Breast epithelium (tissue), 4 donors: ENCODE measurements at places on chromosomes 6 and 20.
A peak's percentile ranks its signal among the peaks of the same experiment; 100 is the strongest.

DNA sequence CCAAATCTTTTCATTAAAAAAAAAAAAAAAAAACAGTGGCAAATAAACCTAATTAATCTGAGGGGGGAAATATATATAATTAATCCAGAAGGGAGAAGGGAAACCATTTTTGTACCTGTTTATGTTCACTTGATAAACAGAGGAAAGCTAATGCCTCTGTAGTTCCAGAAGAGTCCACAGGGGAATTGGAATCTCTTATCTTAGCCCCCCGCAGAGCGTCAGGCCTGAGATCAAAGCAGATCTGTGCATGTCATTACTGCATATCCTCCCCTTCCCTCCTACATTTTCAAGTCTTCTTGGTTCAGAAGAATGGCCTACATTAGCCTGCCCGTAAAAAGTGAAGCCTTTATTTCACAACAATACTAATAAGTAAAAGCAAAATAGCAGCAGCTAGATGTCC is 157.2 kb downstream of the PTPRT start:
- H3K4me3 ChIP-seq: no peak overlapping the region
- DNase-seq: no peak
- H3K27me3 ChIP-seq: no peaks in the 10 kb centered on the region
- H3K4me1 ChIP-seq: no peaks in the 10 kb centered on the region

DNA sequence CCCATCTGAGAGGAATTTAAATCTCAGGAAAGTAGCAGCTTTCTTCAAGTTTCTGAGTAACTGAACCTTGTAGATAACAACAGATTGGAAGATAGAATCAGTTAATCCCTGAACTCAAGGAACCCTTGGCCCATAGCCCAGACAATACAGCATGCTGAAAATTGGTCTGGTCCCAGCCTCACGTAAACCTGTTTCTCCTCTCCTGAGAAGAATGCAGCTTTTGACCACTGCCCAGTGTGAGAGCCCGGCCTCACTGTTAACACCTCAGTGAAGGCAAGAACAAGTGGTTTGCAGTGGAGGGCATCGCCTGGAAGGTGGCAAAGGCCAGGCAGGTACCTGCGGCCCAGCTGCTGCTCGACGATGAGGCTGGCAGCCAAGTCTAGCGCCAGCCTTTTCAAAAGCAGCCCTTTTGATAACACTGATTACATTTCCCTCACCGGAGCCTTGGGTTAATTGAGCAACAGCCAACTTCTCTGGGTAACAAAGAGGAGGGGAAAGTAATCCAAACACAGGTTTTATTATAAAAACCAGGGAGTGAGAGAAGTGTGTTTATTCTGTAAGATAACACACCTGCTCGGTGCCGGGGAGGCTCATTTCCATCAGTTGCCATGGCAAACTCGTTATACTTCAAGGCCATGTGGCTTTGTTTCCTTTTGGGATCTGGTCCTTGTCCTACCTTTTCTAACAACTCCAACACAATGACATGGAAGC is 54.0 kb downstream of the TRAF3IP2 start:
- no peak overlapping the region for H3K4me3 ChIP-seq
- no peaks in the 10 kb centered on the region for H3K36me3 ChIP-seq
- peak overlapping the region; percentile 88 for H3K27ac ChIP-seq
- H3K27me3 ChIP-seq: no peaks in the 10 kb centered on the region
- no peak for DNase-seq

DNA sequence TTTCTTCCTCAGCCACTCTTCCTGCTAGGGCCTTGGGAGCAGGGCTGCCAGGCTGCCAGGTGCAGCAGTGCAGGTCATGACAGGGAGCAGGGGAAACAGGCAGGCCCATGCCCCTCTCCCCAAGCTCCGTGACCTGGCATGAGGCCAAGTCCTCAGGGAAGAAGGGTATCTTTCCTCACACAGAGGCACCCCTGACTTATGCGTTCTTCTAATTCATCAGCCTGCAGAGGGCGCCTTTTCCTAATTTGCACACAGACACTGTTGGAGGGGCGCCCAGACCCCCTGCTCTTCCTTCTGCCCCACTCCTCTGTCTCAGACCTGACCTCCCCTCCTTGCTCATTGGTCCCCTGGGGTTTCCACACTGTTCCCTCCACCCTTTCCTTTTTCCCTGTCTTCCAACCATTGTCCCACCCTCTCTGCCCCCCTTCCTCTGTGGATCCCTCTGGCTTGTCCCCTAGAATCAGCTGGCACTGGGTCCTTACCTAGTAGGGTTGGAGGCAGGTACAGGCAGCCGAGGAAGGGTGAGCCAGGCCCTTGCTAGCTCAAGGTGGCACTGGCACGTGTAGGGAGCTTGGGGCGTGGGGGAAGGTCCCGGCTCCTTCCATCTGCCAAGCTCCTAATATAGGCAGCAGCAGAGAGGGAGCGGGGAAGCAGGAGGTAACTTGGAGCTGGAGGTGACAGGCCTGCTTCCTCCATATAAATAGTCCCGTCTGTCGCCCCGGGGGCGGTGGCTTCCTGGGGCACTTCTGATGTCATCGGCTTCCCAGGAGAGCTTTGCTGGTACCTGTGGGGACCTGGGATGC is 154.9 kb upstream of the MLN start:
- H3K4me3 ChIP-seq: no peak overlapping the region
- no peaks in the 10 kb centered on the region for H3K36me3 ChIP-seq
- no peak overlapping the region for H3K27ac ChIP-seq

- H3K4me3 ChIP-seq: no peak overlapping the region
- no peaks in the 10 kb centered on the region for H3K27me3 ChIP-seq
- no peaks in the 10 kb centered on the region for H3K4me1 ChIP-seq
- no peak for DNase-seq
- H3K36me3 ChIP-seq: no peaks in the 10 kb centered on the region
- H3K27ac ChIP-seq: no peak overlapping the region
These were observed 1166.0 kb upstream of the GJE1 start for GRCh38 chr6:140966676-140967075.

DNA sequence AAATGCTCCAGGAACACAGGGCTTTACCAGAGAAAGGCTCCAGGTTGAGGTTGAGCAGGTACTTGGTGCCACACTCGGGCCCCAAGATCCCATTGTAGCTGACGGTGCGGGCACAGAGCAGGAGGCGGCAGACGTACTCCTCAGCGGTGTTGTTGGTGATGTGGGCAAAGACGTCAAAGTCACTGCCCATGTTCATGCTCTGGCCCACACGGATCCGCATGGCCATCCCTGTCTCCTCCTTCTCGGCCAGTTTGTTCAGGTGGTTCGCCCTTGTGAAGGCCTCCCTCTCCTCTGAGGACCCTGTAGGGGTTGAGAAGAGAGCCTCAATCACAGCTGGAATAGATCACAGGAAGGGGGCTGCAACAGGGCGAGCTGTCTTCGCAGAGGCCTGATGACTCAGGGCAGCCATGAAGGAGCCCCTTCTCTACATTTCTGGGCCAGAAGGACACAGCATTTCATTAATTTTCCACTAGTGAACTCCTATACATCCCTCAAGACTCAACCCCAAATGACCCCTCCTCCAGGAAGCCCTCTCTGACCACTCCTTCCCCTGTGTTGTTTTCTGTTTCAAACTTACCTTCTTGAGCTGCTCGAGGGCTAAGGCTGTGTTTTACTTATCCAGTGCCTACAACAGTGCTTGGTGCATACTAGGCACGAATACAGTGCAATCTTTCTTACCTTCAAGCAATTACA is 26.8 kb downstream of the TGM2 start:
- no peak overlapping the region for H3K4me3 ChIP-seq
- H3K4me1 ChIP-seq: no peaks in the 10 kb centered on the region
- no peaks in the 10 kb centered on the region for H3K36me3 ChIP-seq
- no peak overlapping the region for H3K27ac ChIP-seq

- no peak overlapping the region for H3K4me3 ChIP-seq
- no peaks in the 10 kb centered on the region for H3K36me3 ChIP-seq
- H3K27ac ChIP-seq: no peak overlapping the region
These were observed 45.1 kb upstream of the DSP start for GRCh38 chr6:7496266-7496875.

GRCh38 chr20:58839474-58839874 is 11.2 kb downstream of the GNAS-AS1 start:
- DNase-seq: no peak
- H3K27ac ChIP-seq: no peak overlapping the region
- peak overlapping the region; percentile 47 for H3K4me3 ChIP-seq
- no peaks in the 10 kb centered on the region for H3K4me1 ChIP-seq
- no peaks in the 10 kb centered on the region for H3K36me3 ChIP-seq

GRCh38 chr6:29965873-29966601 is 23.7 kb downstream of the HLA-A start:
- H3K27me3 ChIP-seq: no peaks in the 10 kb centered on the region
- H3K27ac ChIP-seq: peak overlapping the region; percentile 74
- peaks cover 11% of the 10 kb centered on the region for H3K4me1 ChIP-seq

DNA sequence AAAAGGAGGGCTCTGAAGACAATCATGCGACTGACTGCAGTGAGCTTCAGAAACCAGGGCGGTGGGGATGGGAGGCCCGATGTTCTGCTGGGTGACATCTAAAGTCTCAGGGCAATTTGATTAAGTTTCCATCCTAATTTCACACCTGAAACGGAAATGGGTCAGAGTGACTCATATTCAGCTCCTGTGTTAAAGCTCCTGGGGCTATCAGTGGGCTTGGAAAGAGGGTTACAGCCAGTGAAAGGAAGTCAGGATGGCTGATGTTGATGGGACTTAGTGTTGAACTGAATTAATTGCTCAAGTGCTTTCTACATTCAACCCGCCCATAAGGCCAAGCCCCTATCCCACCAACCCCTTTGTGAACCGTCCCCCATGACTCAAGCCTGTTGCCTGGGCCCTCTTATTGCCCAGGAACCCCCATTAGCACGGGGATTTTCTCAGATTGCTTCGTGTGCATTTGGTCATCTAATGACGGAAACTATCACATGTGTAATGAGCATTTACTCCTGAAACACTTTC is 47.1 kb upstream of the TBC1D7 start:
- H3K4me3 ChIP-seq: no peak overlapping the region
- H3K4me1 ChIP-seq: no peaks in the 10 kb centered on the region
- no peak overlapping the region for H3K27ac ChIP-seq
- H3K27me3 ChIP-seq: no peaks in the 10 kb centered on the region
- DNase-seq: no peak

DNA sequence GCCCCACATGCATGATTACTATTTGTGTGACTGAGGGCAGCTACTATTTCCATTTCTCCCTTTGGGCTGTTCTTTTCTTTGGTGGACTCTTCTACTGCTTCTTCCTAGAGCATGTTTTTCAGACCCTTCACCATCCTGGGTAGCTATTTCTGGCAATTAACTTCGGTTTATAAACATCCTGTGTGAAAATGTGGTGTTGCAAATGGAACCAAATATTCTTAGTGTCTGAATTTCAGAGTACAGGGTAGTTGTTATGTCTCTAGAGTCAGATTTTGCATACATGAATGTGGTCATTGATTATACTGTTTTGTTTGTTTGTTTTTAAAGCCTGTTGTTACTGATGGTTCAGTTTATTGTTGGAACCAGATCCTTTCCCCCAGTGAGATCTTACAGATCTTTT is 49.7 kb downstream of the PROKR2 start:
- H3K27ac ChIP-seq: no peak overlapping the region
- no peaks in the 10 kb centered on the region for H3K27me3 ChIP-seq
- no peaks in the 10 kb centered on the region for H3K36me3 ChIP-seq
- H3K4me1 ChIP-seq: no peaks in the 10 kb centered on the region
- no peak for DNase-seq

DNA sequence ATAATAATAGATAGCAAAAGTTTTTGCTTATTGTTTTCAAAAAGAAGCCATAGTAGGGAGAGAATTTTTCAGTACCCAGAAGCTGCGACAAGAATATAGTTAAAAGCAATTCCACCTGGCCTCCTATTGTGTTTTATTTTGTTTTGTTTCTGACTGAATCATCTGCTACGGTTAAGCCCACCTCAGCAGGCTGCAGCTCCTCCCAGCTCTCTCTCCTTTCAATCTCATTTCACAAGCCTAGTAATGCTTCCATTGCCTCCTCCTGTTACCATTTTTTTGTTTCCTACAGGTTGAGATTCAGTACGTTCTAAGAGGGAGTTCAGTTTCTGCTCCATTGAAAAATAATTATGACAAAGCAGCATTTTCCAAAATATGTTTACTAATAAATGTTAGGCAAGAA is 77.9 kb downstream of the PCSK2 start:
- H3K27me3 ChIP-seq: no peaks in the 10 kb centered on the region
- no peak overlapping the region for H3K4me3 ChIP-seq
- no peaks in the 10 kb centered on the region for H3K36me3 ChIP-seq
- no peaks in the 10 kb centered on the region for H3K4me1 ChIP-seq

DNA sequence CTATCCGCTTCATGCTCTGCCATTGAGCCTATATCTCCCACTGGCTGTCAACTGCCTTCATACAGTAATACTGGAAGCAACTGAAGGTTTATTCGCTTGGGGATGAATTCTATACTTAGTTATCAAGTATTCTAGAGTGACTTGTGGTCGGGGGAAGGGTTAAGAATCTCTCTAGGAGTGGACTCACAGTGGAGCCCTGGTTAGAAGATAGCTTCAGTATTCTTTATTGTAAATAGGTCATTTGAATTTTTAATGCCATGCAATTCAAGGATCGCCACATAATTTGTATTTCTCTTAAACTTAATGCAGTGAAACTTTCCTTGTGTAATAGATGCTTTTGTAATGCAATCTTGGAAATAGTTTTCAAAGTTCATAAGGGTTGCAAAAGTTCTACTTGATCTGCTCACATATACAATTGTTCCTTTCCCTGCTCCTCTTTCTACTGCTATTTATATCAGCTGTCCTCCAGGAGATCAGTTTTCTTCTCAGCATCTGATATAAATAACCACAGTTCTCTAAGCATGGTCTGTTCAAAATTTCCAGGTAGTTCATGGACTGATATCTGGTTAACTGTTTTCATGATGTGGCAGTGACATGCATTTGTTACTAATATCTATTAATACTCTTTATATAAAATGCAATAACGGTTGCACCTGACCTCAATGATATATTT is 120.3 kb downstream of the KCNQ5 start:
- no peak for DNase-seq
- no peak overlapping the region for H3K4me3 ChIP-seq
- no peaks in the 10 kb centered on the region for H3K36me3 ChIP-seq
- no peak overlapping the region for H3K27ac ChIP-seq
- H3K4me1 ChIP-seq: no peaks in the 10 kb centered on the region

DNA sequence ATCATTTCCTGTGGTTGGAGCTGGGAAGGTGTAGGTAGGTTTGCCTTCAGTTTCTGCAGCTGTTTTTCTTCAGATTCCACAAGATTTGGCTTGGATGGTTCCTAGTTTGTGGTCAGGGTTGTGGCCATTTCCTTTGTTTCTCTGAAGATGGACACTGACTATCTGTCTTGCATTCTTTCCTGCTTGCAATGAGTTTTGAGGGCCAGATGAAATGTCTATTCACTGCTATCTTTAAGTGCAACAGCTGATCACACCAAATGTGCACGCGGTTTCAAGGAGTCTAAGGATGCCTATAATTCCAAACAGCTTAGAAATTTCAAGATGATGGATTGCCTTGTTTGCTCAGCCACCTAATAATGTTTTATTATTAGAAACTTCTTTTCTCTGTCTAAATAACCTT is 28.4 kb downstream of the IL20RA start:
- no peak overlapping the region for H3K27ac ChIP-seq
- no peaks in the 10 kb centered on the region for H3K4me1 ChIP-seq
- DNase-seq: no peak
- H3K4me3 ChIP-seq: no peak overlapping the region

DNA sequence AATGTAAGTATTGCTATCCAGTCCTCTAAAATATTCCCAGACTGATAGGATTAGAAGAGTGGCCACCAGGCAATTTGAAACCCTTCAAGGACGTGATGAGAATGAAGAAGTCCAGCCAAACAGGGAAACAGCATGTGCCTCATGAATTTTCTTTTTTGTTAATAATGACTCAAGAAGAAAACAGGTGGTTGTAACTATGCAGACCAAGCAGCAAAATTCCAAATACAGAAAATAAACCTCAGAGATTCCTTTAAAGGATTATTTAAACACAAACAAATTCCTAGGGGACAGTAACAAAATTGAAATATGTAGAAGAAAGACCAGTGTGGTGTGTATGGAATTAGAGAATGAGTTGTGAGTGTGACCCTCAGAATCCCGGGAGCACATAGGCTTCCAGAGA is 239.2 kb downstream of the KCNQ5 start:
- no peak overlapping the region for H3K27ac ChIP-seq
- DNase-seq: no peak
- no peaks in the 10 kb centered on the region for H3K36me3 ChIP-seq
- H3K4me1 ChIP-seq: no peaks in the 10 kb centered on the region
